ENCODE measurements at places on chromosomes 2 and 18.
A peak's percentile ranks its signal among the peaks of the same experiment; 100 is the strongest.

- no peak for DNase-seq
Observed at GRCh38 chr2:232444409-232445148, 11.4 kb upstream of the ALPI start.

GRCh38 chr2:159774370-159774990 is 23.5 kb downstream of the CD302 start:
- DNase-seq: no peak

DNA sequence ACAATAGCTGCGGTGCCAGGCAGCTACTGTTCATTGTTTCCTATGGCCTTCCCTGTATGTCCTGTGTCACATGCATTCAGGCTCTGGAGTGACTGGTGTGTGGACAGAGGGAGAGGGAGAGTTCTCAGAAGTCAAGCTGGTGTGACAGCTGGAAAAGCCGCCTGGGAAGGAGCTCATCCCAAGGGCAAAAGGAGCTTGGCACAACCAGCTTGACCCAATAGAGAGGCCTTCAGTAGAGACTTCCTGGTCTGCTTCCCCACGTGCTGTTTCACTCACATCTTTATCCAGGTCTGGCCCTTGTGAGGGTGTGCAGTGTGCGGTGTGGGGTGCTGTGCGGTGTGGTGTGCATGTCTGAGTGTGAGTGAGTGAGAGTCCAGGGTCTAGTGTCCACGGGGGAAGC is 11.1 kb upstream of the NT5DC4 start:
- no peak for DNase-seq

- no peak for DNase-seq
Observed at GRCh38 chr2:176891857-176892256, 320.7 kb upstream of the HNRNPA3 start.

GRCh38 chr2:183112577-183112976 is 11.7 kb upstream of the NUP35 start:
- no peak for DNase-seq

GRCh38 chr2:207516206-207516605 is 13.6 kb upstream of the CREB1 start:
- no peak for DNase-seq

DNA sequence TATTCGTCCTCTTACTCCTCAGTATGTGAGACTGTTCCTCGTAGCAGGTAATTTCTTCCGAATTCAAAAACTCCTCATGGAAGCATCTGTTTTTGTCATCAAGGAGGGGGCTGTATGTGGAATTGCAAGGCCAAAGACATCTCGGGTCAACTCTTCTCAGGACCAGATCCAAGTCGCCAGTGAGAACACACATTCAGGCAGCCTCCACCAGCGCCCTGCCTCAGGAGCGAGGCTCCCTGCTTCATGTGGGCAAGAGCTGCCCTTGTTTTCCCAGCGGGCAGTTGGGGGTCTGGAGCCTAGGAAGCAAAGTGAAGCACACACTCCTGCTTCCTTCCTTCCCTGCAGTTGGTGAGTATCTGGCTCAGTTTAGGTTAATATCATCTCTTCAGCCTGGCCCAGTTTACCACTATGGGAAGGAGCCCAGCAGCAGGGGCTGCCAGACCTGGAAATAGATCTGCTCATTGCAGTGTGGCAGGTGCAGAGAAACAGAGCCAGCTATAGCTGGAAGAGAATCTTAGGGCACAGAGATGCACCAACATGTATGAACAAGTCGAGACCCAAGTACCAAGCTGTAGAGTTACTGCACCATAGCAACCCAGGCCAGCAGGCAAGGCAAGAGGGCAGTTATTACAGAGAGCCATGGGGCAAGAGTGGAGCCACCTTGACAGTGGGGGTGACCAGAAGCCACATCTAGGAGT is 25.3 kb downstream of the TMEM127 start:
- DNase-seq: no peak

DNA sequence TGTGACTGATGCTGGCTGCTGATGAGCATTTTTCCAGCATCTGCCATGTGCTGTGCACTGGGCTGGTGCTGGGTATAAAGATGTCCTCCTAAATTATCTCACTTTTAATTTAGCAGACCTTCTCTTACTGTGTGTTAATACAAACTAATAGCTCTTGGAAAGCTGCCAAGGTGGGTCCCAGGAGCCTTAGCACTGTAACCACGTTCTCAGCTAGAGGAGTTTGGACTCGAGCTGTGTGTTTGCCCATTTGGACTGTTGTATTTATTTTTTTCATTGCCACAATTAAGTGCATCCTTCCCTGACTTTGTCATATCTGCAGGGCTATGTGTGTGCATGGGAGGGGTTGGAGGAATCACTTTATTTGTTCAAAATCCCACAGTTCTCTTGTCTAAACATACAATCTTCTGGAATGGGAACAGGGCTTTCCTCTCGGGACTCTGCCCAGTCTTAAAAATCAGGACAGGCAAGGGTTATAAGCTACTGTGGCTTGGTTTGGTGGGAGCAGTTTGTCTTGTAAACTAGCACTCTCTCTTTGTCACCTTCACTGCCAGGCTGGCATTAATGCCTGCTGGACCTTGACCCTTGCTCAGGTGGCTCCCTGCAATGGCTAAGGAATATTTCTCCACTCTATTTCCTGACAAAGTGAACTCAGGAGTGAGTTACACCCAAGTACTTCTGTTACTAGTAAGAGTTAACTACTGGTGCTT is 129.7 kb upstream of the MGAT5 start:
- peak; percentile 58 for DNase-seq

GRCh38 chr2:49687918-49688317 is 533.6 kb upstream of the FSHR start:
- DNase-seq: no peak

DNA sequence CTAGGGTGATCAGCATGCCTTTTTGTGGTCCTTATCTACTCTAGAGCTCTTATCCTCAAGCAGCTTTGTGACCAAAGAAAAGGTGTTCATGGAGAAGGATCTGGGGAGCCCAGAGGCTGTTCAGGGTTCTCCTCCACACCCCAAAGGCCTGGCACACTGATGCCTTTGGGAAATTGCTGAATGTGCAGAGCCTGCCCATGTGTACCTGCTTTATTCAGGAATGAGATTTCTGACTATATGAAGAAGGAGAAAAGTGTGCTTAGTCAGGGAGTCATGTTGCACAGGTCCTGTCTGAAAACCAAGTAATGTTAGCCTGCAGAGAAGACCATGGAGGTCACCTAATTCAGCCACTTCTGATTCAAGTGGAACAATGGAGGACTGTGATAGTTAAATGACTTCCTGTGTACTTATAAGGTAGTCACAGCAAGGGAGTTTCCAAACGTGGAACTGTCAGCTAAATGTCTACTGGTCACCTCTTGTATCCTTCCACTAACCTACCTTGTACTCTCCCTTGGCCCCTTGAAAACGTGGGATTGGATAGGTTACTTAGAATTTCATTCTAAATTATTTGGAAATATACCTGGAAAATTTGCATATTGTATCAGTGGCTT is 81.3 kb downstream of the LIMS1 start:
- peak; percentile 63 for DNase-seq

DNA sequence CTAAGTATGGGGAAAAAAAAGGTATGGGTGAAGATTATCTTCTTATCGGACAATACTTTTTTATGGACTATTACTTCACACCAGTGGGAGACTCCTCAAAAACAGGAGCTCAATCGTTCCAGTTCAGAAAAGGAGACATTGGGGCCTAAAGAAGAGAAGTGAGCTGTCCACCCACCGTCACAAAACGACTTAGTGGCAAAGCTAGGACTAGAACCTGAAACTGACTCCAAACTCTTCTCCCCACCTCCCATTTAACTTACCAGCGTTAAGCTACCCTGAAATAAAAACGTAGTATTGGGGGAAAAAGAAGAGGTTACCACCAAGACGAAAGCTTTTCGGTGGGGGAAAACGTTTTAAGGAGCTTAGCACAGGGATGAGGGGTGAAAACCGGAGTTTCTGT is 503 bp downstream of the GTF3C3 start:
- DNase-seq: no peak

DNA sequence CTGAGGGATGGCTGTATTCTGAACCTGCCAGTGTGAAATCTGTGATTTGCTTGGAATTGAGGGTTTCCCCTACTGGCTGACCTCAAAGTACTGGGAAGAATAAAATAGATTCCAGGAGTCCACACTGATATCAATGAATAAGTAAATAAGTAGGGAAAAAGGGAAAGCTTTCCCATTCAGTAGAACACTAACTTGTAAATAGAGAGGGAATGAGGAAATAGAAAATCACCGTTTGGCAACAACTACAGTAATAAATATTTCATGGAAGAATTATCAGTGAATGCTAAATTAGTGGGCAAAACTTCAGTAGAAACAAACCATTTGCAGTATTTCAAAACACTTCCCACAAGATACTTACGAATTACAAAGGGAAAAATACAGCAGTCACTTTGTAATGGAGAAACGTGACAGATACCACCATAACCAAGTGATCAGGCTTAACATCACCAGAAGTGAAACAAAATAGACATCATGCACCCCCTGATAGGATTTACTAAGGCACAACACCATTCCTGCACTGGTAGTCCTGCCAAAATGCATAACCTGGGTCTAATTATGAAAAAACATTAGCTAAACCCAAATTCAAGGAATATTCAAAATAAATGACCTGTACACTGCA is 88.5 kb downstream of the ICA1L start:
- no peak for DNase-seq

DNA sequence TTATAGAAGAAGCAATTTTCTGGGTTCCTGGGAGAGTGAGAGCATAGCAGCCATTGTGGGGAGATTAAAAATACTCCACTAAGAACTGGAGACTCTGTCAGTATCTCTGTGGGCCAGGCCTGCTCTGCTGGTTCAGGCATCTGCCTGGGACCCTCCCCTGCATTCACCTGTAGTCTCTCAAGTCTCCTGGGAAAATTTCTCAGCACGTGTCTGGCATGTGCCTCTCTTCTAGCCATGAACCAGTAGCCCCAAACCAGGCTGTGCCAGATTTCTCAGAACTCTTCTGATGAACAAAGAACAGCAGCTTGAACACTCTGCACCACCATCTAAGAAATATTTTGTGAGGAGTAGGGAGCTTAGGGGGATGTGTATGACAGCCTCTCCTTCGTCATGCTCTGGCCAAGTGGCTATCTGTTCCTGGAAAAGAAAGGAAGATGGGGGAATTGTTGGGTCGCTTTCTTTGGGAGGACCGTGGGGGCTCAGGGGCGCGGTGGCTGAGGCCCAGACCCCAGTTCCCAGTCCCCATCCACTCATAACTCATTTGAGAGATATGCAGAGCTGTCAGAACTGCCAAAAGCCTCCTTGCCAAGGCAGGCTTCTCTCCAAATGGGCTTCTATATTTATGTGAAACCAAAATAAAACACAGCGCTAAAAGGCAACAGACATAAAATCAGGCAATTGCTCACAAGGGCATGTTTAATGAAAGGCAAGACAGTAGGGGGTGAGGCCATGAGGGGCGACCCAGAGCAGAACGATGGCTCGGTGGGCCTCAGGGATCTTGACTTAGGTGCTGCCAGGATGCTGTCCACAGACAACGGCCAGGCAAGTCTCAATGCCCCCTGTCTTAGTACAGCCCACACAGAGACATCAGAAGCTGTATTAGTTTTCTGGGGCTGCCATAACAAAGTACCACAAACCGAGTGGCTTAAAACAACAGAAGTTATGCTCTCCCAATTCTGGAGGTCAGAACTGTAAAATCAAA is 114.7 kb upstream of the TNP1 start:
- DNase-seq: no peak

DNA sequence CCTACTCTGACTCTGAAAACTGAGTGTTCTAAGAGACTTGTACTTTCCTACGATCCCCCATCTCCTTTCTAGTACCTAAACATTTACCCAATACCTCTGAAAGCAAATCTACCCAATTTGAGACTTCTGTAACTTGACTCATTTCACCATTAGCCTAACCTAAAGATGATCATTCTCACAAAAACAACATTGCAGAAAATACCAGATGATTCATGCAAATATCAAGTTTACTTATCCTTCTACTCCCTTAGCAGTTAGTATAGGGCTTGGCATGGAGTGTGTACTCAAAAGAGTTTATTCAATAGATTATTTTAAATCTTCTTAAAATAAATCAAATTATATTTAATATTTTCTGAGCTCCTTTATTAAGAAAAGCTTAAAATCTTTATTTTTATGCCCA is 89.6 kb downstream of the NR4A2 start:
- DNase-seq: no peak

DNA sequence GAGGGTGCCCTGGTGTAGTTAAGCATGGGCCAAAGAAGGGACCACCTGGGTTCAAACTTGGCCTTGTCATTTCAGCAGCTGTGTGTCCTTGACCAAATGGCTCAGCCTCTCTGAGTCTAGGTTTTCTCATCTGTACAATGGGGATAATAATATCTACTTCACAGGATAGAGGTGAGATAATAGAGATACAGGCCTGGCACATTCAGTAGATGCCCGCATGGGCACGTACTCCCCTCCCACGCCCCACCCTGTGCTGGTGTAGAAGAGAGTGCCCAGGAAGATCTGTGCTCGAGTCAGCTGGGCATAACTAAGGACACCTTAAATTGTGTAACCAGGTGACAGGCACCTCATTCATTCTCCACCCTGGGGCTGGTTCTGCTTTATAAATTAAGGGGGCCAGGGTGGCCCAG is 8.4 kb upstream of the TMEM185B start:
- DNase-seq: no peak

- DNase-seq: no peak
Observed at GRCh38 chr2:15735484-15736326, 144.0 kb downstream of the DDX1 start.

GRCh38 chr2:217231724-217232123 is 371.9 kb upstream of the TNP1 start:
- no peak for DNase-seq

DNA sequence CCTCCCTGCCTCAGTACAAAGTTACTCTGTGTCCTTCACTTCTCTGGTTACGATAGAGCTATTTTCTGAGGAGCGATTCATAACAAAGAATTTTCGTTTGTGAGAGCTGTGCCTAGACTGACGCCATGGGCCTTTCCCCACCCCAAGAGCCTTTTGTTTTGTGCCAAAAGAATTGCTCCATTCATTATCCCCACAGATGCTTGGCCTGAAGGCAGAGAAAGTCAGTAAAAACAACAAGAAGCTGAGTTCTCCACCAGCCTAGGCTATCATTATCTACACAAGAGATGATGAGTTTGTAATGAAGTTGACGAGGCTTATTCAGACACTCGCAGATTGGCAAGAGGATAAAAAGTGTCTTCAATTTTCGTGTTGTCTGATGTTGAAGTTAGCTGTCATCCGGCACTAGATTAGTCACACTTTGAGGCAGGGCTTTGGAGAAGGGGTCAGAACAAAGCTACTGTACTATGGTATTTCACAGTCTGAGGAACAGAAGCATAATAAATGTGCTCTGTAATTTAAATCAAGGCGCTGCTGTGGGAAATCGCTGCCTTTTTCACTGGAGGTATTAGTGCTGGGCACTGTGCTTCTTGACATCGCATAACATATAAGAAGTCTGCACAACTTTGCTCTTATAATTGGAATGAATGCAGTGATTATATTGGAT is 278.4 kb upstream of the FIGN start:
- peak; percentile 49 for DNase-seq

All from NCI-H748 treated with DMSO at 0.1 percent for 48 hours (cell line).